ENCODE measurements at places on chromosomes 3 and 15.

DNA sequence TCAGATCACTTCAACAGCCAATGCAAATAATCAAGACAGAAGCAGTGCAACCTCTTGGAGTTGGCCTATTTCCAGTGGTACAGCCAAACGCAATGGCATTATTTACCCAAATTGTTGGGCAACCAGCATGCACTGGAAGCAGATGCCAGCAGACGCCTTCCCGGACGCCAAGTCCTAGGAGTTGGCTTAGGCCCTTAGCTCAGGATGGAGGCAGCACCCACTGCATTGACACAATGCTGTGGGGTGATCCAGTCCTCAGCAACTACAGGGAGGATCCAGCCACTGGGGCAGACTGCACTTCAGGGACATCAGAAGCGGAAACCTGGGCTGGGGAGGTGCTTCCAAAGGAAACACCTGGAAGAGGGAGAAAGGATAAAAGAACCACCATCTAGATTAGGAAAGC, 290.4 kb downstream of the FAM43A start:
- DNase-seq, result no peak

- DNase-seq, result no peak
Measured at GRCh38 chr3:175316799-175317198, 457.7 kb downstream of the NAALADL2 start.

- DNase-seq, result no peak
Measured at GRCh38 chr3:108673988-108674661, 83.1 kb downstream of the RETNLB start.

GRCh38 chr3:119810018-119810435, 28.1 kb downstream of the NR1I2 start:
- no peak for DNase-seq

DNA sequence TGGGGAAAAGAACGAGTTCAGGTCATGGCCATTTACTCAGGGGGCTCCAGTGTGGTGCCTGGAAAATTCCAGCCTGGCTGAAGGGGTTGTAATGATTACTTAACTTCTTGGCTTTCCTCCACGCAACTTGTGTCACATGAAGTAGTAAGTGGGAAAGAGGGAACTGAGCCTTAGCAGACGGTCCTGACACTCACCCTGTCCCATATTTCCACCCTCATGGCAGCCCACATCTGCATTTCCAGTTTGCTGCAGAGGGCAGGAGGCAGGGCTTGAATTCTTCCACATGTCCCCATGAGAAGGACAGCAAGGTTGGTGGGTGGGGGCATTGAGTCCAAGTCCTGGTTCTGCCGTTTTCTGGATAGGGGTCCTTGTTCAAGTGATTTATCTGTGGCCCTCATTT, 7.8 kb upstream of the CAMP start:
- no peak for DNase-seq

- no peak for DNase-seq
Measured at GRCh38 chr3:144351011-144351410, 379.4 kb downstream of the DIPK2A start.

- DNase-seq, result no peak
Measured at GRCh38 chr3:170179432-170179831, 2.1 kb downstream of the PHC3 start.

DNA sequence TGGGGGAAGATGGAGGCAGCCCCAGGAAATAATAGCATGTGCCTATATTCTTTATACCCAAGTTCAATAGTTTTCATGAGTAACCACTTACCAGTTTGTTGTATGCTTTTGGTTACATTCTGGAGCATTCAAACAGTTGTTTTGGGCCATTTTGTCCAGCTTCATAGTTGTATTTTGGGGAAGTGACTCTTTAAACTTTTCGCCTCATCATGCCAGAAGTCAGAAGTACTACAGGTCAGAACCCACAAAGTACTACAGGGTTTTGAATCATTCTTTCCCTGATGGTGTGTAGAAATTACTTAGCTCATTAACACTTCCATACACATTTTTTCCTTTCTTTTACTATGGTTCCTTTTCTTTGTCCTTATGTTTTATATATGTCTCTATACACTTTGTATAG, 210.6 kb downstream of the ARPP21 start:
- no peak for DNase-seq
